ENCODE measurements at places on chromosomes 3 and 15.

- no peak for DNase-seq
These were observed 53.3 kb upstream of the MELTF start for GRCh38 chr3:197082871-197083270.

- no peak for DNase-seq
These were observed 64.6 kb upstream of the ARNT2 start for GRCh38 chr15:80339601-80340000.

DNA sequence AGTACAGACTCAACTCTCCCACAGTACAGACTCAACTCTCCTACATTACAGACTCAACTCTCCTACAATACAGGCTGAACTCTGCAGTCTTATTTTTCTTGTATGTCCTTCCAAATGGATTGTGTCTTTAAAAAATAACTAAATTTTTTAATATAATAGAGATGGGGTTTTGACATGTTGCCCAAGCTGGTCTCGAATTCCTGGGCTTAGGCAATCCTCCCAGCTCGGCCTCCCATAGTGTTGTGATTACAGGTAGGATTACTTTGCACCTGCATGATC is 31.2 kb upstream of the UBXN7 start:
- no peak for DNase-seq

DNA sequence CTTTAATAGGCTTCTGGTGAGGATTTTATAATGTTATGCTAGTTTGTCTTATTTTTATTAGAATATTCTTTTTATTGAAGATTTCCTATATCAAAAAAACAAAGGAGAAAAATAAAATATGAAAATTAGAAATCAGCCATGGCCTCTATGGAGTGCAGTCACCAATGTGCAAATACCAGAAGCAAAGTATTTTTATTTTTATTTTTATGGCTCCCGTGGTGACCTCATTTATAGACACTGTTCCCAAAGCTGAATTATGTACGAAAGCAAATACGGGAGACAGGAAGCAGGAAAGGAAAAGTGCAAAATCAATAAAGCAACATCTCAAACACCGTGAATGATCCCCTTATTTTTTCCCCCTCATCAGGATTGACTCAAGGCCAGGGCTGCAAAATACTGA is 35.1 kb downstream of the DAZL start:
- DNase-seq: no peak

- DNase-seq: no peak
These were observed 22.1 kb downstream of the PLA2G4D start for GRCh38 chr15:42072141-42072685.

- no peak for DNase-seq
These were observed 3.9 kb downstream of the CHST2 start for GRCh38 chr3:143123353-143123984.

- DNase-seq: no peak
These were observed 60.8 kb downstream of the ITGA11 start for GRCh38 chr15:68371160-68371559.

DNA sequence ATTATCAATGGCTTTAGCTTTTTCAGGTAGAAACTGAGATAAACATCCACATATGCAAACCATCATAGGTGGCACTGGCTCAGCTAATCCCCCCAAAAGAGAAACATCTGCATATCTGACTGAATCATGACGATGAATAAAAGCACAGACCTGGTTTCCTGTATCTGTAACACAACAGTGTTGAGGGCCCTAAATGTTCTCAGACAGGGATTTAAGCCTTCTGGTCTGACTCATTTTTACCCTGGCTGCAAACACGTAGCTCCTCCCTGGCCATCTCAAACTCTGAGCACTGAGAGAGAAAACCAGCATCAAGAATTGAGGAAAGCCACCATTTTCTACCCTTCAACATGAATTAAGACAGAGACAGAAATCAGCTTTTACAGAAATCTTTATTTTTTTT is 35.2 kb downstream of the GLB1 start:
- DNase-seq: no peak

GRCh38 chr3:139472380-139473010 is 3.8 kb downstream of the RBP2 start:
- no peak for DNase-seq

GRCh38 chr15:70947351-70948335 is 55.0 kb downstream of the LRRC49 start:
- DNase-seq: no peak
